ENCODE measurements at places on chromosomes 16 and 17. TPM values are rescaled to one million over a fixed set of nuclear protein-coding genes. Genes with fewer than 3 reads are reported as not detected.
A peak's percentile ranks its signal among the peaks of the same experiment; 100 is the strongest.

SLFN13 gene
- total RNA-seq, result 10.5 TPM

GHDC gene
- 45.3 TPM for total RNA-seq

FGF11 gene
- total RNA-seq, result 1.2 TPM

NEK8 gene
- 13.2 TPM for total RNA-seq

ACSM5 gene
- 9.7 TPM for total RNA-seq

EPN2 gene
- total RNA-seq, result 67.7 TPM

PIK3R6 gene
- 2.6 TPM for total RNA-seq

GP1BA gene
- not detected for total RNA-seq

DNA sequence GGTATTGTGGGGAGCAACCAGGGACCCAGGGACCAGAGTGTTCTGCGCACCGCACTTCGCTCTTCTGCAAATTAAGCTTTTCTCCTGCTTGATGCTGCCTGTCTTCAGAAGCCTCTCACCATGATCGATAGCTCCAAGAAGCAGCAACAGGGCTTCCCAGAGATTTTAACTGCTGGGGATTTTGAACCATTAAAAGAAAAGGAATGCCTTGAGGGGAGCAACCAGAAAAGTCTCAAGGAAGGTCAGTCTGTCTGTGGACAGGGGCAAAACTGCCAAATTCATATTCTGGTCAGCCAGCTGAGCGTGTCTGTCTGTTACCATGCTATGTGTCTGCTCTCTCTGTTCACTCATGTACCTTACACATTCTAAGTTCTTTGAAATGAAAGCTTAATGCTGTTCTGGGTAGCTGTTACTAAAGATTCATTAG is 115.7 kb downstream of the MRTFB start:
- peak overlapping the region; percentile 23 for H3K27ac ChIP-seq
- H3K4me3 ChIP-seq, result peak overlapping the region; percentile 22
- H3K36me3 ChIP-seq, result no peaks in the 10 kb centered on the region
- no peaks in the 10 kb centered on the region for H3K27me3 ChIP-seq
- no peak for DNase-seq

DNA sequence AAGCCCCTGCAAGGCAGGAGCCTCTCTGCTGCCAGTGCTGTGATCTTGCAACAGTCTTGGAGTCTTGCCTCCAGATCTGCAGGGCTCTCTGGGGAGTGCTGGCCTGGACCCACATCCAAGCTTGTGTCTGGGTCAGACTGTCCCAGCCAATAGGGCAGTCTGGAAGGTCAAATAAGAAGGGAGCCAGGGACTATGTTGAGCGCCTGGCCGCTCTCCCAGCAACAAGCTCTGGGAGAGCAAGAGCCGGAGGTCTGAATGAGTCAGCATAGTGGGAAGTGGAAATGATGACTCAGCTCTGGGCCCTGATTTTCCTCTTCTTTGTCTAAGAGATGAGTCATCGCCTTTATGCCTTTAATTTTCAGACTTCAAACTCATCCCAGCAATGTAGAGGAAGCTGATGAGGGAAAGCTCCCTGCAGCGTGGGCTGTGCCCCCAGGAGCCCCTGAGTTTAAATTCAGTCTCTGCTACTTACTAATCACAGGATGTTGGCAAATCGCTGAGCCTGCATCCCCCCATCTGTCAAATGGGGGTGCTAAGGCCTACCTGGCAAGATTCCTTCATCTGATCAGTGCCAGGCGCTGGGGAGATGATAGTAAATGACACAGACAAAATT is 43.6 kb upstream of the HAPSTR1 start:
- no peaks in the 10 kb centered on the region for H3K27me3 ChIP-seq
- H3K36me3 ChIP-seq, result no peaks in the 10 kb centered on the region
- no peaks in the 10 kb centered on the region for H3K4me1 ChIP-seq

GRCh38 chr16:12758670-12759558 is 44.8 kb downstream of the CPPED1 start:
- H3K27ac ChIP-seq, result no peak overlapping the region
- DNase-seq, result no peak
- no peaks in the 10 kb centered on the region for H3K27me3 ChIP-seq
- H3K4me3 ChIP-seq, result no peak overlapping the region
- peaks cover 8% of the 10 kb centered on the region for H3K4me1 ChIP-seq

DNA sequence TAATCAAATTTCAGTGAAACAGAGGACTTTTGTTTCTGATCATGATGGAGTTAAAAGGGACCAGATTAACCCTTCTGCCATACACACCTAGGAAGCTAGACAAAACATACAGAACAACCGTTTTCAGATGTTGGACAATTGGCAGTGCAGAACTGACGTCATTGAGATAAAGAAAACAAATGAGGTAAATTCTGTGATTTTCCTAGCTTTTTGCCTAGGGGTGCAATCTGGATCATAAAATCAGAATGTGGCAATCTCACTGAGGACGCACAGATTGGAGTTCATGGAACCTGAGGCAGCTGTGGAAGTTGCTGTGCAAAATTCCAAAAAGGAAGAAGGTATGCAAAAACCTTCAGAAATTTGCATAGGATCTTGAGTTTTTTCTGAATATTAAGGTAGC is 15.0 kb upstream of the USP32 start:
- no peak overlapping the region for H3K4me3 ChIP-seq
- no peaks in the 10 kb centered on the region for H3K27me3 ChIP-seq
- H3K36me3 ChIP-seq, result no peaks in the 10 kb centered on the region
- no peak for DNase-seq
- no peak overlapping the region for H3K27ac ChIP-seq

GRCh38 chr16:23052908-23053580 is 96.2 kb downstream of the USP31 start:
- no peaks in the 10 kb centered on the region for H3K4me1 ChIP-seq
- no peaks in the 10 kb centered on the region for H3K27me3 ChIP-seq
- DNase-seq, result no peak
- no peak overlapping the region for H3K27ac ChIP-seq

GRCh38 chr17:48322060-48322459 is 108.0 kb downstream of the SKAP1 start:
- H3K4me1 ChIP-seq, result no peaks in the 10 kb centered on the region
- no peak overlapping the region for H3K4me3 ChIP-seq
- no peaks in the 10 kb centered on the region for H3K36me3 ChIP-seq
- no peak for DNase-seq
- H3K27ac ChIP-seq, result no peak overlapping the region

Measured in prostate gland (tissue), 2 donors.